Activated CD4-positive, alpha-beta T cell treated with anti-CD3 and anti-CD28 coated beads, Interleukin-2, amount 50 U/mL, for 16 hours (primary cell): ENCODE measurements at places on chromosomes 4 and X.

DNA sequence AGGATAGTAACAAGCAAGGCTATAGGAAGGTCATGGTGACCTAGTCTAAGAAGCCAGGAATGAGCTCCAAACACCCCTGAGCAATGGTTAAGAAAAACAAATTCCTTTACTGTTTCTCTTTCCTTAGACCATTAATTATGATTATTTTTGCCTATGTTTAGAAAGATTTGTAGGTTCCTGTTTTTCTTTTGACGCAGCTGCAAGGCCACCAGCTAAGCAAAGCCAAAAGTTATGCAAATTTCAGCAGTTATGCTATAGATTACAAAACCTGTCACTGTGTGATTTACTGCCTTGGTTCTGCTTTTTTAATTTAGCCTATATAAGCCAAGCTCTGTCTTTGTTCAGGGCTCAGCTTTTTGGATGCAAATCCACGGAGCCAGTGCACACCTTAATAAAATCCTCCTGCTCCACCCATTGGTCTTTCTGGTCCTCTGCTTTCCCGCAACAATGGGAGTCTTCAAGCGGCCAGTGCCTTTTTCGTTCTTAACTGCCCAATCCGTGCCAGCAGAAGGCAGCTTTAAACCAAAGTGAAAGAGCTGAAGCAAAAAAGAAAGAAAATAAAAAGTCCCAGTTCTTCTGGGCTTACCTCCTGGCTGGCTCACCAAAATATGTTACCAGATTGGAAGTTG, 1.4 kb upstream of the CEP135 start:
- peak; percentile 23 for DNase-seq

- DNase-seq, result no peak
Observed at GRCh38 chr4:185849664-185850550, 37.9 kb upstream of the SORBS2 start.

GRCh38 chr4:113790478-113790877, 28.9 kb upstream of the CAMK2D start:
- DNase-seq, result no peak

DNA sequence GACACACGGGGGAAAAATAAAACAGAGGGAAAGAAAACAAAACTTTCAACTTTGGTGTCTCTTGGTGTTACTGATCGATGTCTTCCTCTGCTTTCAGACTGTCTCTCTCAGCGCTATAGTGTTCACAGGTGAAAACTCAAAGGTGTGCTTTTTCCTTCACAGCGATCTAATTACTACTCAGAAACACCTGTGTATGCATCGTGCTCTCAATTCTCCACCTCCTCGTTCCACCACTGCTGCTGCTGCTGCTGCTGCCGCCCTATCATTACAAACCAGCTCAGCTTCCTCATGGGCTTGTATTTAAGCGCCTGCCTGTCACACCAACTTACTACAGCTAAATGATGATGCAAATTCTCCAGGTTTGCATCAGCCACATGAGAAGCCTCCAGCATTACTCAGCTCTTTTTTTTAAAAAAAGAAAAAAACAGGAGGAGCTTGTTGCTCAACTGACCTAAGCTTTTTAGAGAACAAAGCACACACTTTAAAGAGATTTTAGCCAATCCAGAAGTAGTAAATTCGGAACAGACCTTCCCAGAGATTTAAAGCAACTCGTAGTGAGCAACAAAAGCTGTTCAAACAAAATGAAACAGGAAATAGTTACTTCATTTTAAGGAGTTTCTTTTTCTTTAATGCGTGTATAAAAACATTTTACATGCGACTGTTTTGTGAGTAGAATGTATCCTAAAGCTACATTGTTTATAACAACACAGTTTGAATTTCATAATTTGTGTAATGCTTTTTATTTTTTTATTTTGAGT, at the start of gene SLC7A11:
TSS of gene SLC7A11 (minus strand) at position 274 of the 758 bp plus-strand sequence. CDS start 280 bp downstream, outside the sequence.
- DNase-seq, result peak; percentile 92

- DNase-seq, result no peak
Observed at GRCh38 chrX:19709812-19710518, 177.4 kb downstream of the SH3KBP1 start.

- DNase-seq, result no peak
Observed at GRCh38 chr4:163679189-163679588, 184.7 kb downstream of the TMA16 start.

DNA sequence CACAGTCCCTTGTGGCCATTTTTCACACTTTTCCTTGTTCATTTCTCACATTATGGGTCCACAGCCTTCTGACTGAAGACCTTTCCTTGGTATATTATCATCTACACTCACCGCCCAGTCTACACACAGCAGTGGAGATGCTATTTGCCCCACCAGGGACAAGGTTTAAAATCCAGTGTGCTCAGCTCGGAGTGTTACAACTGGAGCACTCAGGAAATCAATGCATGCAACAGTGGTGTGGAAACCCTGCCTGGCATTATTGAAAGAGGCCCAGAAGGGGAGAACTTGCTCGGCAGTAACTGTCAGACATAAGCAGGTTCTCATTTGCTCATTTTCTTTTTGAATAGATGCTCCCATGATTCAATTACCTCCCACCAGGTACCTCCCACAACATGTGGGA, 340.9 kb downstream of the DHRSX start:
- no peak for DNase-seq

- DNase-seq, result no peak
Observed at GRCh38 chr4:4593596-4594284, 51.9 kb upstream of the STX18 start.

- DNase-seq, result no peak
Observed at GRCh38 chr4:91734682-91735081, 569.1 kb upstream of the GRID2 start.

- no peak for DNase-seq
Observed at GRCh38 chr4:38119668-38120385, 159.6 kb downstream of the PTTG2 start.
